NT2/D1 (cell line): ENCODE measurements at places on chromosomes 12 and 14.

GRCh38 chr14:33792009-33792719 is 158.7 kb downstream of the EGLN3 start:
- no peak for DNase-seq

- peak; percentile 47 for DNase-seq
These were observed 556.7 kb upstream of the FBXO33 start for GRCh38 chr14:39988939-39989338.

DNA sequence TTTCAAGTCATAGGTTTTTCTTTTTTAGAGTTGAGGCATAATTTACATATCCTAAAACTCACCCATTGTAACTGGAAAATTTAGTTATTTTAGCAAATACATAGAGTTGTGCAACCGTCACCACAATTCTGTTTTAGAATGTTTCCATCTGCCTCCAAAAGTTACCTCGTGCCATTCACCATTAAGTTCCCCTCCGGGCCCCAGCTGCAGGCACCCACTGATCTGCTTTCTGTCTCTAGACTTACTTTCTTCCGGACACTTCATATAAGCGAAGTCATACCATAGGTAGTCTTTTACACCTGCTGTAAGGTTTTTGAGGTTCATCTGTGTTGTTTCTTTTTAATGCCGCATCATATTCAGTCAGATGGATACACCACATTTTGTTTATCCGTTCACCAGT is 28.7 kb downstream of the PPP2R5C start:
- DNase-seq = no peak

DNA sequence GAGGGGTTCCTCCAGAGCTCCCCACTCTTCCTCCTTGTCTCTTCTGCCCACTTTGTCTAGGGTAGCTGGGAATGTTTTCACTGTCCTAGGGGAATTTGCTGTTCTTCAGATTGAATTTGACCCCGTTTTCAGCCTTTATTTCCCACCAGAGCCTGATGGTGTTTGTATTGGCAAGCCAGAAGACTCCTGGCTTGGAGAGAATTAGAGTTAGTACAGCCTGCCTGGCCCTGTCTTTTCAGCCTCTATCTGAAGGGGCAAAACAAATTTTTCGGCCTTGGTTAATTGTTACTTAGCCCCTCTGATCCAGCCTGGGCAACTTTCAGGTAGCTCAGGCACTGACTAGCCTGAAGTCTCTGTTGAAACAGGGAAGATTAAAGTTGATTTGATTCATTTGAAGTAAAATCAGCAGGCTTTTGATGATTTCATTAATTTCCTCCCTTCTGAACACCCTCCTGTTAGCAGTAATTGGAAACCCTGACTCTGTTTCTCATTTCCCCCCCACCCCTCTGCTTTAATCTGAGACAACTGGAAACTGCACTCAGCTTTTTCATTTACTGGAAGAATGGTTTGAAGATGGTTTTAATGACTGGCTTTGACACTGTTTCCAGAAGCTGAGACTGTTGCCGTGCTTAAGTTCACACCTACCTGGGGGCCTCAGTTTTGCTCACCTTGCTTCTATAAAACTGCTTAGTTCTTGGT is 63.3 kb downstream of the SUSD6 start:
- DNase-seq = no peak

- no peak for DNase-seq
These were observed 10.4 kb upstream of the NOPCHAP1 start for GRCh38 chr12:104975587-104976343.

GRCh38 chr12:103012884-103013283 is 55.4 kb downstream of the ASCL1 start:
- DNase-seq = peak; percentile 69

DNA sequence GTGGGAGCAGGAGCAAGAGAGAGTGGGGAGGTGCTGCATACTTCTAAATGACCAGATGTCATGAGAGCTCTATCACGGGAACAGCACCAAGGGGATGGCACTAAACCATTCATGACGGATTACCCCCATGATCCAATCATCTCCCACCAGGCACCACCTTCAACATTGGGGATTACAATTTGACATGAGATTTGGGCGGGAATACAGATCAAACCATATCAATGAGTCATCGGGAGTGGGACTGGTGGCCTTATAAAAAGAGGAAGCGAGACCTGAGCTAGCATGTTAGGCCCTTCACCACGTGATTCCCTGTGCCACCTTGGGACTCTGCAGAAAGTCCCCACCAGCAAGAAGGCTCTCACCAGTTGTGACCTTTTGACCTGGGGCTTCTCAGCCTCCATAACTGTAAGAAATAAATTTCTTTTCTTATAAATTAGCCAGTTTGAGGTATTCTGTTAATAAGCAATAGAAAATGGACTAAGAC is 28.7 kb downstream of the COX8C start:
- no peak for DNase-seq
